Left kidney (tissue), 8 donors: ENCODE measurements at places on chromosomes 16 and 17.
A peak's percentile ranks its signal among the peaks of the same experiment; 100 is the strongest.

- DNase-seq, result no peak
Observed at GRCh38 chr16:68216240-68216639, 19.7 kb downstream of the ESRP2 start.

DNA sequence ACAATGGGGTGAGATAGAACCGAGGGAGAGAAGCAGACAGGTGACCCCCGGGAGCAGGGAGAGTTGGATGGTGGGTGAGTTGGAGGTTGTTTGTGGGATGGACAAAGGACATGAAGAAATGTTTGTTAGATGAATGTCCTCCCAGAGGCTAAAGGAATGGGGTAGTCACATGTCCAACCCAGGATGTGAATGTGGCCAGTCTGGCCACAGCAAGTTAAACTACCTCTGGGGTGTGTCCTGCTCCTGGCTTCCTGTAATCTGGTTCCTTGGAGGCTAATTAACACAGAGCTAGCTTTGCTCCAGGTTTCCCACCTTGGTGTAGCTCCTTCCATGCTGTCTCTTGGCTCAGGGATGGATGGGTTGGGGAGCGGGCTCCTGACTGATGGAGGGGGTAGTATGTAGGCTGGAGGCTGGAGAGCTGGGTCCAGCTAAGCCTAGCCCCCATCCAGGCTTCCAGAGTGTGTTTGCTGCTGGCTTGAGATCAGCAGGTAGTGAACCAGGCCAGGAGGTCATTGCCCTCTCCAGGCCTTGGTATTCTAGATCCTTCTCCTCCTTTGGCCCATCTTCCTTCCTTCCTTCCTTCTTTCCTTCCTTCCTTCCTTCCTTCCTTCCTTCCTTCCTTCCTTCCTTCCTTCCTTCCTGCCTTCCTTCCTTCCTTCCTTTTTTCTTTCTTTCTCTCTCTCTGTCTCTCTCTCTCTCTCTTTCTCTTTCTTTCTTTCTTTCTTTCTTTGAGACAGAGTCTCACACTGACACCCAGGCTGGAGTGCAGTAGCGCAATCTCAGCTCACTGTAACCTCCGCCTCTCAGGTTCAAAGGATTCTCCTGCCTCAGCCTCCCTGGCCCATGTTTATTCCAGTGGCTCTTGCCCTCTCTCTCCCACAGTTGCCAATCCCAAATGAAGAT, 28.0 kb upstream of the UBE2G1 start:
- no peak for DNase-seq

GRCh38 chr17:9828296-9829295, 2.9 kb downstream of the GLP2R start:
- DNase-seq, result no peak

- no peak for DNase-seq
Observed at GRCh38 chr17:312476-313148, 40.0 kb downstream of the RPH3AL start.

- no peak for DNase-seq
Observed at GRCh38 chr16:30063278-30063892, 2.2 kb upstream of the ALDOA start.

- no peak for DNase-seq
Observed at GRCh38 chr17:78349891-78350642, 9.8 kb downstream of the SOCS3 start.

DNA sequence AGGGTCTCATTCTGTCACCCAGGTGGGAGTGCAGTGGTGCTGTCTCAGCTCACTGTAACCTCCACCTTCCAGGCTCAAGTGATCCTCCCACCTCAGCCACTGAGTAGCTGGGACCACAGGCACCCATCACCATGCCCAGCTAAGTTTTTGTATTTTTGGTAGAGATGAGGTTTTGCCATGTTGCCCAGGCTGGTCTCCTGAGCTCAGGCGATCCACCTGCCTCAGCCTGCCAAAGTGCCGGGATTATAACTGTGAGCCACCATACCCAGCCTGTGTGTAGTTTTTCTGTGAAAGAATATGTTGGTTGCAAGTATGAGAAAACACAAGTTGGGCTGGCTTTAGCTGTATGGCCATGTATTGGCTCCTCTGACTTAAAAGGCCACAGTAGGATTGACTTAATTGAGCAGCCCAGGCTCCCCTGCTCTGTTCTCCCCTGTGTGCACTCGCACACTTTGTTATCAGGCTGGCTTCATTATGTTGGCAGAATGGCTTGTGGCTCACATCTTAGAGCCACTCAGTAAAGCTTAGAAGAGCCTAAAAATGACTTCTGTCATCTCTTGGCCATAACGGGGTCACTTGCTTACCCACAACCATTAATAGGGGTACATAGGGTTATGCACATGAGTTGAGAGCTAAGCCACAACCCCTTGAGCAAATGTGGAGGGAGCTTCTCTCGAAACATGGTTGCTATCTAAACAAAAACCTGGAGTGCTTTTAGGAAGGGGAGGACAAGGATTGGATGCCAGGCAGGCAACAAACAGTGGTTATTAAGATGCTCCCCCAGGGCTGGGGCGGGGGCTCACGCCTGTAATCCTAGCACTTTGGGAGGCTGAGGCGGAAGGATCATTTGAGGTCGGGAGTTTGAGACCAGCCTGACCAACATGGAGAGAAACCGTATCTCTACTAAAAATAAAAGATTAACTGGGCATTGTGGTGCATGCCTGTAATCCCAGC, 6.1 kb downstream of the HAPSTR1 start:
- no peak for DNase-seq

- no peak for DNase-seq
Observed at GRCh38 chr17:4796552-4796920, 572 bp downstream of the PSMB6 start.

DNA sequence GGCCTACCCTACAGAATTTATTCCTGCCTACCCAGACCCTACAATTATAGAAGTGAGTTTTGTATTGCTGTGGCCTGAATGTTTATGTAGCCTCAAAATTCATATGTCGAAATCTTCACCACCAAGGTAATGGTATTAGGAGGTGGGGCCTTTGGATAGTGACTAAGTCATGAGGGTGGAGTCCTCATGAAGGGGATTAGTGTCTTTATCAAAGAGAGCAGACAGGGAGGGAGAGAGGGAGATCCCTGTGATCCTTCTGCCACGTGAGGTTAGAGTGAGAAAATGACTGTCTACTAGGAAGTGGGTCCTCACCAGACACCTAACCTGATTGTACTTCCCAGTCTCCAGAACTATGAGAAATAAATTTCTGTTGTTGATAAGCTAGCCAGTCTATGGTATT, 981 bp upstream of the DUXB start:
- DNase-seq, result no peak

- DNase-seq, result peak; percentile 5
Observed at GRCh38 chr16:1378804-1379303, 27.1 kb downstream of the GNPTG start.

GRCh38 chr16:84942786-84943185, 68.5 kb downstream of the ZDHHC7 start:
- no peak for DNase-seq

DNA sequence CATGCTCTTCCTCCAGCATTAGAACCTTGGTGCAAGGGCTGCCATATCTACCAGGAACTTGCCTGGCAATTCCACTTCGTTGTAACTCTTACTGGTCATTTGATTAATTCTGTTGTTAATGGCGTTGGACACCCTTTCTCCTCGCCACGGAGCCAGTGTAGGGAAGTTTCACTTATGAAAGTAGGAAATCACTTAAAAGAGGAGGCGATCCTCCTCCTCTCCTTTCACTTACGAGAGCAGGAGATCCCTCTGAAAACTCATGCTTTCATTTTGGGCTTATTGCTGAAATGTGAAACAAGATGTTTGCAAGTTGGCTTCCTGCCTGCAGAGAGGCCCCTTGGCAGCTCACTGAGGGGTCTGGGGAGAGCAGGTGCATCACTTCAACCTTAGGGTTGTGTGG, 226.0 kb downstream of the SNX29 start:
- DNase-seq, result no peak

- DNase-seq, result no peak
Observed at GRCh38 chr16:54689072-54689865, 241.4 kb upstream of the IRX5 start.

- DNase-seq, result no peak
Observed at GRCh38 chr17:3740611-3741073, 16.9 kb downstream of the HASPIN start.

DNA sequence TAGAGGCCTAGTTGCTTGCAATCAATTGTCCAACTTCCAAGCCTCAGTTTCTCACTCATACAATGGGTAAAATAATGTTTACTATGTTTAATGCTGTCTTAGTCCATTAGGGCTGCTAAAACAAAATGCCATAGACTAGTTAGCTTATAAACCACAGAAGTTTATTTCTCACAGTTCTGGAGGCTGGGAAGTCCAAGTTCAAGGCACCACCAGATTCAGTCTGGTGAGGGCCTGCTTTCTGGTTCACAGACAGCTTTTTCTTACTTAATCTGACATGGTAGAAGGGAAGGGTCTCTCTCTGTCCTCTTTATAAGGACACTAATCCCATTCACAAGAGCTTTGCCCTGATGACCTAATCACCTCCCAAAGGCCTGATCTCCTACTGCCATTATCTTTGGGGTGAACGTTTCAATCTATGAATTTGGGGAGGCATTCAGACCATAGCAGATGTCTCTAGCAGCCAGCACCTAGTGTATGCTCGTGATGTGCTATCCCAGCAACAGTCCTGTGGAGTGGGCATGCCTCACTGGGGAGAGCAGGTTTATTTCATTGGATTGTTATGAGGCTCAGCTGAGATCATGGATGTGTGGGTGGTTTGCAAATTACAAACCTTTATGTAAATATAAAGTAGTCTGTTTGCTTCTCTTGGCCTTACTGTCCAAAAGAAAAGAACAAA, 25.2 kb downstream of the YPEL2 start:
- DNase-seq, result no peak

DNA sequence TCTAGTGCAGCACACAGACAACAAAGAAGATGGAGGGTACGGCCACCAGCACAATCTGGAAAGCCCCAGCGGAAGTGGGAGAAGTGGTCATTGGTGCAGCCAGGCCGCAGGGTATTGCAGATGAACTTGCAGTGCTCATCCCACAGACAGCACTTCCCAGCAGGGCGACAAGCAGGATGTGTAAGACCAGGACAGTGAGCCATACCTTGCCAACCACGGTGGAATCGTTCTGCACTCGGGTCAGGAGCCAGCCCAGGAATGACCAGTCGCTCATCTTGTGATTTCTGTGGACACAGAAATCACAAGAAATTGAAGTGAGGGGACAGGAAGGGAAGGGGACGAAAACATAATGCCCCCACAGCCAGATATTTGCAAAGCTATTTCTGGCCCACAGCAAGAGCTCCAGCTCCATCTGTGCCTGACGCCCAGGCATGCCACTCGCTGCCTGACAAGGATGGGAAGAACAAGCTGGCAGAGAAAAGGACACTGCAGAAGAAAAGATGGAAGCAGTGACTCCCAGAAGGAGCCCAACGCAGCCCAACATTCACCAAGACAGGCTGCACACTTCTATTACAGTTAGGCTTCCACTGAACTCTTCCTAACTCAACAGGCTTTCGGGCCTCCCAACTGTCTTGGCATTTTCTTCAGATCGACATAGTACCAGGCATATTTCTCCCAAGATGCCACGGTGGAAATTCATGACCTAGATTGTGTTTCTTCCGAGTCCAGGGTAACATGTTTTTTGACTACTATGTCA, 17.5 kb upstream of the MYO18A start:
- DNase-seq, result no peak

DNA sequence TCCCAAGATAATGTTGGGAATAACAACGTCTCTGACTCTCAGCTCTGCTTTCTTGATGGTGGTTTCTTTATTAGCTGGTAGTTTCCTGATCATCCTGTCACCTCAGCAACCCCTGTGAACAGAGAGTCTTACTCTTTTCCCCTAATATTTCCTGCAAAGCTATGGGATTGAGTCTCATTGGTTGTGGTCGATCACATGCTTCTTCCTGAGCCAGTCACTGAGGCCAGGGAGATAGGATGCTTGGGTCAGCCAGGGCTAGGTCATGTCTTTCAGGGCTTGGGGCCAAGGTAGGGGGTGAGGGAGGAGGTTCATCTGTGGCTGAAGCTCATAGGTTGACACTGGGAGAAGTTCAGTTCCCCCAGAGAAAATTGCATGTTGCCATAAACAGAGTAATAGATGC, 114.3 kb downstream of the ABCC1 start:
- DNase-seq, result no peak

DNA sequence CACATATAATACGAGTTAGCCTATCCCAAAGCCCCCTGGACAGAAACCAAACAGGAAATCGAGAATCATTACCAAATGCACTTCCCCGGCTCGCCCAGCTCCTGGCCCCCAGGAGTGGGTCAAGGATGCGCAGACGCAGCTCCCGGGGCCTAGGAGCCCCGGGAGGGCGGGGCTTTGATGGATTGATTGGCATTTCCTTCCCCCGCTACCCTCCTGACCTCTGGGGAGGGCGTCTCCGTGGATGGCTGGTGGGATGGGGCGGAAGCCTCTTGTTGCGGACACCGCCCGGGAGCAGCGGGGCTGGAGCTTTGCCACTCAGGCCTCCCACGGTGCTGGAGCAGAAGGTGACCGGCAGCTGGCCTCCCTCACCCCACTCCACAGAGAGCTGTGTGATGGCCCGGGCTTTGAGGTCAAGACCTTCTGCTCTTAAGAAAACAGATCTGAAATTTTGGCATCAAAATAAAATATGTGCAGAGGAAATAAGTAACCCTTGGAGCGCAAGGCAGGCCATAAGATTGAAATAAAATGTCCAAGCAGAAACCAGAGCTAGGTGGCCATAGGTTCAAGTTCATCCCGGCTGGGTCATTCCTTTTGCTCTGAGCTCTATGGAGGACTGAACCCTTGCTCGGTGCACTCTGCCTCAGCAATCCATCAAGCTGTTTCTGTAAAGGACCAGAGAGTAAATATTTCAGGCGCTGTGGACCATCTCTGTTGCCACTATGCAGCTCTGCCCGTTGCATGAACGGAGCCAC, 262.3 kb downstream of the SOX9 start:
- DNase-seq, result no peak

DNA sequence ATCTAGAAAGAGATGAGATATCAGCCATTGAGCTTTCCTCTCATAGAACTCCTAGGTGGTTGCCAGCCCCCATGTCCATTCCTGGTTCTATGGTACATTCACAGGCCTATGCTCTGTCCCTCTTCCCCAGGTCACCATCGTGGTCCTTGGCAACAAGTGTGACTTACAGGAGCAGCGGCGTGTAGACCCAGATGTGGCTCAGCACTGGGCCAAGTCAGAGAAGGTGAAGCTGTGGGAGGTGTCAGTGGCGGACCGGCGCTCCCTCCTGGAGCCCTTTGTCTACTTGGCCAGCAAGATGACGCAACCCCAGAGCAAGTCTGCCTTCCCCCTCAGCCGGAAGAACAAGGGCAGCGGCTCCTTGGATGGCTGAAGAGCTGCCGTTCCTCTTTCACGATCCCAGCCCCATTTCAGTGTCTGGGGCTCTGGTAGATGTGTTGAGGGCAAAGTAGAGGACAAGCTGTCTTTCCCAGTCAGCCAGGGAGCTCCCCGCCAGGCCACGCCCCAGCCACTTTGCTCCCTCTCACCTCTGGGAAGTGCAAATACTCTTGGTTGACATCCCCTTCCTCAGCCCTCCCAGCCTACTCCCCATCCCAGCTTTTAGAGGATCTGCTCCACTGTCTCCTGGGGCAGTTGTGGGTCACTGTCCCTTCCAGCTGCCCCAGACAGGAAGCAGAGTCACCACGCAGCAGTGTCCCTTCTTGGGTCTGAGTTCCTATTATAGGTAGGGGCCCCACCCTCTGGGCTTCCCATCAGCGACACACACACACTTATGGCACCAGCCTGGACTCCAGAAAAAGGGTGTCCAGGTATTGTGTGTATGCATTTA, 3.8 kb downstream of the NKIRAS2 start:
- DNase-seq, result no peak
